ENCODE measurements at places on chromosomes 2 and 18.
A peak's percentile ranks its signal among the peaks of the same experiment; 100 is the strongest.

- DNase-seq = peak; percentile 68
These were observed 1.3 kb downstream of the BCL2 start for GRCh38 chr18:63317982-63318888.

GRCh38 chr2:123359636-123360035 lies 665.5 kb upstream of the CNTNAP5 start:
- no peak for DNase-seq

- DNase-seq = no peak
These were observed 1395.8 kb downstream of the LRP1B start for GRCh38 chr2:140734992-140735391.

DNA sequence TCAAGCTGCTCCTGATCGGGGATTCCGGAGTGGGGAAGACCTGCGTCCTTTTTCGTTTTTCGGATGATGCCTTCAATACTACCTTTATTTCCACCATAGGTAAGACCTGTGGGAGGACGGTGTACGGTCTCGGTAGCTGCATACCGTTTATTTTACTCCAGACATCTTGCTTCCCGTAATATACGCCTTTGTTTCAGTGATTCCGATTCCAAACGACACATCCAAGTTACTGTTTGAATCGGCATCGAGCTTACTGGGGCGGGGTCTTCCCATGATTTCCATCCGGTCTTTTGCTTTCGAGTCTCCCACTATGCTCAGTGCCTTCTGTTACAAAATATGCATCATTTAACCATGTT lies 731 bp downstream of the RAB10 start:
- no peak for DNase-seq

Data from stimulated activated CD4-positive, alpha-beta T cell treated with anti-CD3 and anti-CD28 coated beads, TNF-alpha, amount 100 ng/mL, for 1 hour (primary cell).